Pancreas (tissue), 10 donors: ENCODE measurements at places on chromosomes 16 and 17.

DNA sequence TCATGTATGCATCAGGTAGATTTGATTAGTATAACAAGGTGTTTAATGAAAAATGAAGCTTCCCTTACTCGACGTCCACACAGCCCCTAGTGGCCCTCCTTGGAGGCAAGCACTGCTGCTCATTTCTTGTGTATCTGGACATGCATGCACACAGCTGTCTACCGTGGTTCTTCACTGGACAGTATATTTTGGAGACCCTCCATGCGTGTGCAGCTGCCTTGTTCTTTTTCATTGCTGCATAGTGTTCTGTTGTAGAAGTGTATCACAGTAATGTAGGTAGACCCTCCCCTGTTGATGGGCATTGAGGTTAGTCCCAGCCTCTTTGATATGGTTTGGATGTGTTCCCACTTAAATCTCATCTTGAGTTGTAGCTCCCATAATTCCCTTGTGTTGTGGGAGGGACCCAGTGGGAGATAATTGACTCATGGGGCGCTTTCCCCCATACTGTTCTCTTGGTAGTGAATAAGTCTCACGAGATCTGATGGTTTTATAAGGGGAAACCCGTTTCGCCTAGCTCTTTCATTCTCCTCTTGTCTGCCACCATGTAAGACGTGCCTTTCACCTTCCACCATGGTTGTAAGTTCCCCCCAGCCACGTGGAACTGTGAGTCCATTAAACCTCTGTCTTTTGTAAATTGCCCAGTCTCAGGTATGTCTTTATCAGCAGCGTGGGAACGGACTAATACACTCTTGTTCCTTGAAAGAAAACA, 6.3 kb downstream of the CMIP start:
- H3K36me3 ChIP-seq = no peaks in the 10 kb centered on the region
- no peak for DNase-seq
- peaks cover 34% of the 10 kb centered on the region for H3K4me1 ChIP-seq
- H3K27me3 ChIP-seq = no peaks in the 10 kb centered on the region
- H3K27ac ChIP-seq = no peak overlapping the region

- peaks cover 7% of the 10 kb centered on the region for H3K36me3 ChIP-seq
- H3K27me3 ChIP-seq = no peaks in the 10 kb centered on the region
- no peak overlapping the region for H3K4me3 ChIP-seq
- DNase-seq = no peak
Observed at GRCh38 chr16:70575376-70575775, 51.8 kb downstream of the SF3B3 start.

GRCh38 chr17:77965352-77965751, 6.8 kb downstream of the TNRC6C start:
- H3K36me3 ChIP-seq = no peaks in the 10 kb centered on the region
- no peak for DNase-seq
- no peak overlapping the region for H3K27ac ChIP-seq
- H3K4me1 ChIP-seq = peaks cover 4% of the 10 kb centered on the region
- H3K4me3 ChIP-seq = no peak overlapping the region

- no peak for DNase-seq
- H3K4me1 ChIP-seq = no peaks in the 10 kb centered on the region
- no peaks in the 10 kb centered on the region for H3K27me3 ChIP-seq
- no peak overlapping the region for H3K4me3 ChIP-seq
Observed at GRCh38 chr17:44642834-44643233, 13.4 kb upstream of the MEIOC start.

GRCh38 chr16:60463986-60464385, 1572.3 kb downstream of the CDH8 start:
- no peaks in the 10 kb centered on the region for H3K36me3 ChIP-seq
- H3K4me1 ChIP-seq = no peaks in the 10 kb centered on the region
- H3K4me3 ChIP-seq = no peak overlapping the region
- DNase-seq = no peak
- H3K27ac ChIP-seq = no peak overlapping the region
- H3K27me3 ChIP-seq = no peaks in the 10 kb centered on the region

GRCh38 chr16:24717411-24717810, 12.0 kb upstream of the TNRC6A start:
- H3K4me3 ChIP-seq = no peak overlapping the region
- no peak for DNase-seq
- H3K36me3 ChIP-seq = no peaks in the 10 kb centered on the region
- no peaks in the 10 kb centered on the region for H3K4me1 ChIP-seq
- no peak overlapping the region for H3K27ac ChIP-seq
- H3K27me3 ChIP-seq = no peaks in the 10 kb centered on the region

- no peak overlapping the region for H3K27ac ChIP-seq
- H3K27me3 ChIP-seq = no peaks in the 10 kb centered on the region
- DNase-seq = no peak
Observed at GRCh38 chr16:89586853-89587252, 11.3 kb downstream of the CPNE7 start.

DNA sequence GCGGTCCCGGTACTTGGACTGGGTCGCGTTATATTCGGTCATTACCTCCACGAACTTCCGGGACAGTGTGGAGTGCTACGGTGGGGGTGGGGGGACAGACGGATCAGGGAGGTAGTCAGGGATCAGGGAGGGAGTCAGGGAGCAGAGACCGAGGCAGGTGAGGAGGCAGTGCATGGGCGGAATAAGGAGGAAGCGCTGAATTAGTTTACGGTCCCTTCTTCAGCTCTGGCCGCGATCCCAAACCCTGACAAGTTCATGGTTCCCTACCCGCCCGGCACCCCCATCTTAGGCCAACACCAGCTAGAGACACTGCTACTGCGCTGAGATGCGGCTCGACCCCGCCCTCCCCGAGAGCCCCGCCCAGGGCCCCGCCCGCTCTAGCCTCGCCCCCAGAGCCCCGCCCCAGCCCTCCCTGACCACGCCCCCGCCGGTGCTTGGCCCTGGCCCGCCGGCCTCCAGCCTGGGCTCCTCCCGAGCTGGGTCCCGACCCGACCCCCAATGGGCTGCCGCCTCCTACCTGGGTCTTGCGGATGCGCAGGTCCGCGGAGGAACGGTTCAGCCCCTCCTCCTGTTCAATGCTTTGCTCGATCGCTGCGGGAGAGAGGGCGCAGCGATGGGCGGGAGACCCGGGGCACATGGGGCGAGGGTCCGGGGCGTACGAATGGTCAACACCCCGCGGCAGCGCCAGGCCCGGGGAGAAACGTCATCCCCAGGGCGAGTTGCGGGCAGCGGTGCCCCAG, 12.1 kb downstream of the HSD3B7 start:
- H3K27me3 ChIP-seq = no peaks in the 10 kb centered on the region
- H3K36me3 ChIP-seq = no peaks in the 10 kb centered on the region
- peak; percentile 79 for DNase-seq

DNA sequence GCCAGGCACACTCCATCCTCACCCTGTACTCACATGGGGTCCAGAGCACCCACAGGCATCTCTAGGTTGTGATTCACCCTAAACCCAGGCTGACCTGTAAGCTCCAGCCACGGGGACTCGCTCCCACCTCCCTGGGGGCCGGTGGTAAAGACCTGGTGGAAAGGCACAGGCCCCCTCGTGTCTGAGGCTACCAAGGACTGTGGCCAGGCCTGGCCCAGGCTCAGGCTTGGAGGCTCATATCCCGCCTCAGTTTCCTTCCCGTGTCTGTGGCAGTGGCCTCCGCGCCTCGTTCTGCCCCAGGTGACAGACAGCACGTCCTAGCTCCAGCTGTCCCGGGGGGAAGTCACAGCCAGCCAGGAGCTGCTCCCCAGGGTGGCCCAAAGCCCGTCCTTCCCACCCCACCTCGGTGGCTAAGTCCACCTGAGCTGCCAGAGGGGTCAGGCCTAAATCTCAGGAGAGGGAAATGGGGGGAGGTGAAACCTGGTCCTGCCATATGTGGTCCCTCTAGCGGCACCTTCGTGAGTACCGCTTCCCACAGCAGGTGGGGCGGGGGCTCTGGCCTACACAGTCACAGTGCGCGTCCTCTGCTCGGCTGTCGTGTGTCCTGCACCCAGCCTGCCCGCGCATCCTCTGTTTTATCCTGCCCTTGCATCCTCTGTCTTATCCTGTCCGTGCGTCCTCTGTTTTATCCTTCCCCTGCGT, 12.6 kb downstream of the CDH15 start:
- no peaks in the 10 kb centered on the region for H3K27me3 ChIP-seq
- H3K36me3 ChIP-seq = no peaks in the 10 kb centered on the region
- no peak overlapping the region for H3K4me3 ChIP-seq
- H3K4me1 ChIP-seq = no peaks in the 10 kb centered on the region
- no peak for DNase-seq

GRCh38 chr17:42225646-42226045, 31.4 kb upstream of the GHDC start:
- no peak overlapping the region for H3K27ac ChIP-seq
- no peaks in the 10 kb centered on the region for H3K27me3 ChIP-seq
- no peaks in the 10 kb centered on the region for H3K36me3 ChIP-seq
